ENCODE measurements at places on chromosomes 13 and 19. TPM values are rescaled to one million over a fixed set of nuclear protein-coding genes. Genes with fewer than 3 reads are reported as not detected.

GRCh38 chr13:110286833-110287819 lies 19.8 kb downstream of the COL4A1 start:
- DNase-seq = peak; percentile 97

DNA sequence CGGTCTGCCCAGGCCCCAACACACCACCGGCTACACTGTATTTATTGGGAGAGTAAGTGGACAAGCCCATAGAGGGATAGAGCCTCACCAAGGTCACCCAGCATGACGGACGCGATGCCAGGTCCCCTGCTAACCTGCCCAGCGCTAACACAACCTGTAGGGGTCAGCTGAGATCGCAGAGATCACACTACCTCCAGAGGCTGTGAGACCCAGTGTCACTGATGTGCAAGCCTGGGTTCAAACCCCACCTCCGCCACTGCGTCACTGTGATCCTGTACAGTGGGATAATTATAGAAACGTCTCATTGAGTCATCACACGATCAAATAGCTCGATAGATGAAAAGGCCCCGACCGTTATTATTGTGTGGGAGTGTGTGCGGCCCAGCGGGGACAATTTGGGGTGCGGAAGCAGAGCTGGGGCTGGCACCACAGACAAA lies 10.6 kb upstream of the TLE2 start:
- DNase-seq = no peak

DNA sequence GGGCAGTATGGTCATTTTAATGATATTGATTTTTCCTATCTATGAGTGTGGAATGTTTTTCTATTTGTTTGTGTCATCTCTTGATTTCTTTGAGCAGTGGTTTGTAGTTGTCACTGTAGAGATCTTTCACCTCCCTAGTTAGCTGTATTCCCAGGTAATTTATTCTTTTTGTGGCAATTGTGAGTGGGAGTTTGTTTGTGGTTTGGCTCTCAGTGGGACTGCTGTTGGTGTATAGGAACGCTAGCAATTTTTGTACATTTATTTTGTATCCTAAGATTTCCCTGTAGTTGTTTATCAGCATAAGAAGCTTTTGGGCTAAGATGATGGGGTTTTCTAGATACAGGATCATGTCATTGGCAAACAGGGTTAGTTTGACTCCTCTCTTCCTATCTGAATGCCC lies 28.9 kb downstream of the NBEA start:
- no peak for DNase-seq

GRCh38 chr13:36436811-36437210 lies 4.5 kb downstream of the CCNA1 start:
- no peak for DNase-seq

DNA sequence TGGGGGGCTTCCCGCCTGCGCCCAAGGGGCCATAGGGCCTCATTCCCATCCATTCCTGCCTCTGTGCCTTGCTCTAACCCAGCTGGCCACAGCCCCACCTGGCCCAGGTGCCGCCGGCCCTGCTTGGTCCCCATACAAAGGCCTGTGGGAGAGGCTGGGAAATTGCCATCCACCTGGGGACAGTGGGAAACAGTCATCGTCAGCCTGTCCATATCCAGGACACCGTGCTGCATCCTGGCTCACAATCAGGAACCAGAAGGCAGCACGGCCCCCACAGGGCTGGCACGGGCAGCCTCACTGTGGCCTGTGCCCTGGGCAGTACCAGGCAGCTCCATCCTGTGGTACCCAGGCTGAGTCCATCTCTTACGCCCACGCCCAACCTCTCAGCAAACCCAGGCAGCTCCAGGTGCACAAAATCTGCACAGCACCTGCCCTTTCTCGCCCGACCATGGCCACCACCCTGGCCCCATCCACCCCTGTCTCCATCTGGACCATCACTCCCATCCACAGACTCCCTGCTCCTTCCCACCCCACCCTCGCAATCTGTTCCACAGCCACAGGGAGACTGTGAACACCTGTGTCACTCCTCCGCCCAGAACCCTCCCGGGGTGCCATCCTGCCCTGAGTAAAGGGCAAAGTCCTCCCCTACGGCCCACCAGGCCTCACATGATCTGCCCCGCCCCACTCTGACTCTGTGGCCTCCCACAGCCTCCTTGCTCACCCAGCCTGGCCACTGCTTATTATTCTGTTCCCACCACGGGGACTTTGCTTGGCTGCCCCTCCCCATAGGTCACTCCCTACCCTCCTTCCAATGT lies 21.1 kb upstream of the FBXO27 start:
- no peak for DNase-seq

DNA sequence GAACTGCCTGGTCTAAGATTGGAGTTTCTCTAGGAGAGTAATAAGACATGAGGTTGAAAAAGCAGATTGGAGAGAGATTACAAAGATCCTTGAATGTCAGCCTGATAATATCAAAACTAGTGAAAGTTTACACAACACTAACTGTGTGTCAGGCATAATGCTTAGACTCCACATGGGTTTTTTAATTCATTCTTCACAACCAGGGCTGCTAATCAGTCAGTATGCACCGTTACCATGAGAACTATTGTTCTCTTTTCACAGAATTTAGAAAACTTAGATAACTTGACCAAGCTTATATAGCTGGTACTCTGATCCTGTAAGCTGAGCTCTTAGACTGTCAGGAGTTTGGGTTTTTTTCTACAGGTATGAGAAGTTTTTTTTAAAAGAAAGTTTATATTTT lies 46.6 kb upstream of the TSC22D1 start:
- no peak for DNase-seq

GRCh38 chr13:80157261-80157932 lies 183.5 kb downstream of the SPRY2 start:
- DNase-seq = no peak

- no peak for DNase-seq
Observed at GRCh38 chr19:34482380-34483250, 1.1 kb downstream of the WTIP start.

- no peak for DNase-seq
Observed at GRCh38 chr19:1810439-1811160, 1.5 kb downstream of the ATP8B3 start.

- DNase-seq = peak; percentile 76
Observed at GRCh38 chr19:9796113-9796773, 22.6 kb downstream of the FBXL12 start.

DNA sequence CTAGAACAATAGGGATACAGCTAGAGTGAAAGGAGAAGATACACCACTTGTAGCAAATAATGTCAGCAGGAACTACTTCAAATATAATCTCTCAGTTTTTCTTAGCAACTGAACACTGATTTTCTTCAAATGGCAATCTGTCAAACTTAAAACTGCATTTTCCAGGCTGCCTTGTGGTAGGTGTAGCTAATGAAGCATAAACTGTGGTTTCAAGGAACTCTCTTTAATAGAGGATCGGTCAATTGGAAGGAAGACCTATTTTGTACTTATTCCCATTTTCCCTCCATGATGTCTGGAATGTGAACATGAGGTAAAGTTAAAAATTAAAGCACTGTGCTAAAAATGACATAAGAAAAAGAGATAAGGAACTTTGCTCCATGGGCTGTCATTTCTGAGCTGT lies 1261.9 kb downstream of the PCDH17 start:
- DNase-seq = no peak

GRCh38 chr19:49408816-49409440 lies 14.3 kb downstream of the PTH2 start:
- no peak for DNase-seq

- DNase-seq = no peak
Observed at GRCh38 chr13:66359910-66360552, 870.1 kb downstream of the PCDH9 start.

DNA sequence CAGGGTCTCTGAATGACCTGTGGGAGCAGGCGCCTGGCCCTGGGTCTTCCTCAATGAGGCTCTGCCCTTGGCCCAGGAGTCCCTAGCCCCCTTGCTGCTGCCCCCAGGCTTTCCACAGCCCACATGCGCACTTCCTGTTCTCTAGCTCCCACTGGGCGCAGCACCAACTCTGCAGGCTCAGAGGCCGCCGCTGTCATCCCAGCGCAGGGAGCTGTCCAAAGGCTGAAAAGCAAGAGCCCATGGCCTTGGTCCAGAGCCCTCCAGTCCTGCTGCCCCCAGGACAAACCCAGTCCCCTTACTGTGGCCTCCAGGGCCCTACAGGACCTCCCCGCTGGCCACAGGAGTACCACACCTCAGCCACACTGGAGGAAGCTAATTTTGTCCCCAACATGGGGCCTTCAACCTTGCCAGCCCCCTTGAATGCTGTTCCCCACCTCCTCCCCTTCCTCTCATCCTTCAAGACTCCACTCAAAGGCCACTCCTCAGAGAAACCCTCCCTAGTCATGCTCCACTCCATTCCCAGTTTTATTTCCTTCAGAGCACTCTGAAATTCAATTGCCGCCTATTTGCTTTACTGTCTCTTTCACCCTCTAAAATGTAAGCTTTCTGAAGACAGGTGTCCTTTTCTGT lies 8.0 kb upstream of the POU2F2 start:
- DNase-seq = peak; percentile 72

Gene ZNF426
- total RNA-seq = 4.7 TPM

Gene CASP14
- total RNA-seq = not detected

Gene BEST2
- 0.13 TPM for total RNA-seq

Gene GARIN5A
- total RNA-seq = not detected

Gene PRODH2
- total RNA-seq = not detected

Gene ZNF681
- 0.13 TPM for total RNA-seq

Gene SIGLEC5
- total RNA-seq = not detected

Gene S1PR4
- total RNA-seq = not detected
